ENCODE measurements at places on chromosomes 13 and 19. TPM values are rescaled to one million over a fixed set of nuclear protein-coding genes. Genes with fewer than 3 reads are reported as not detected.

The OLFM2 gene
- 3.0 TPM for total RNA-seq

The APOC4 gene
- not detected for total RNA-seq

The OVOL3 gene
- total RNA-seq, result not detected

The CNMD gene
- total RNA-seq, result not detected

The PGLYRP2 gene
- total RNA-seq, result not detected

The GFY gene
- not detected for total RNA-seq

The FAM32A gene
- total RNA-seq, result 86.4 TPM

The MEDAG gene
- total RNA-seq, result 5.0 TPM

The PROZ gene
- not detected for total RNA-seq

The MIA gene
- not detected for total RNA-seq

The GNG8 gene
- total RNA-seq, result not detected

The NXNL1 gene
- total RNA-seq, result not detected

The GRK1 gene
- total RNA-seq, result not detected

The LGI4 gene
- total RNA-seq, result 0.05 TPM

The ZNF491 gene
- total RNA-seq, result 5.3 TPM

The C13orf42 gene
- total RNA-seq, result not detected

The KIR2DL1 gene
- total RNA-seq, result not detected

The IL11 gene
- 33.9 TPM for total RNA-seq

The STX10 gene
- 73.0 TPM for total RNA-seq

The CLEC17A gene
- not detected for total RNA-seq

The NALCN gene
- total RNA-seq, result 27.0 TPM

The ZNF575 gene
- 0.30 TPM for total RNA-seq
